CD8-positive, alpha-beta T cell (primary cell): ENCODE measurements at places on chromosomes 1 and 21. TPM values are rescaled to one million over a fixed set of nuclear protein-coding genes. Genes with fewer than 3 reads are reported as not detected.

Gene TEX50
- total RNA-seq = not detected

Gene TMEM82
- not detected for total RNA-seq

Gene RIPK4
- 2.0 TPM for total RNA-seq

Gene HSF2BP
- 0.64 TPM for total RNA-seq

Gene OR2W3
- total RNA-seq = not detected

GRCh38 chr1:245336149-245336983 is 181.6 kb downstream of the KIF26B start:
- DNase-seq = no peak

DNA sequence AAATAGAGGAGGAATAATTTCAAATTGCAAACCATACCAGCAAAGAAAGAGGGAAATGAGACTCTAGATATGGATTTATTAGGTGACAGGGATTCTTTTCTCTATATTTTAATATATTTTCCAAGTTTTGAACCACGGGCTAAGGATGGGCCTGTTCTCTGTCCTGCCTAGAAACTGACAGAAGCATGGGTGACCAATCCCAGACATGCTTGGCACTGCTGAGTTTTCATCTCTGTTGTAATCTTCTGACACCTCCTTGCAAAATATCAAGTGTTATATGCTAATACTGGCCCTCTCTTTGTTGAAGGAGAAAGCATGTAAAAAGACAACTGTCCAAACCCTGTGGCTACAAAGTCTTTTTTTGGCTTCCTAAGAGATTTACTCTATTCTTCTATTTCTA is 774 bp upstream of the ANGPTL7 start:
- no peak for DNase-seq

DNA sequence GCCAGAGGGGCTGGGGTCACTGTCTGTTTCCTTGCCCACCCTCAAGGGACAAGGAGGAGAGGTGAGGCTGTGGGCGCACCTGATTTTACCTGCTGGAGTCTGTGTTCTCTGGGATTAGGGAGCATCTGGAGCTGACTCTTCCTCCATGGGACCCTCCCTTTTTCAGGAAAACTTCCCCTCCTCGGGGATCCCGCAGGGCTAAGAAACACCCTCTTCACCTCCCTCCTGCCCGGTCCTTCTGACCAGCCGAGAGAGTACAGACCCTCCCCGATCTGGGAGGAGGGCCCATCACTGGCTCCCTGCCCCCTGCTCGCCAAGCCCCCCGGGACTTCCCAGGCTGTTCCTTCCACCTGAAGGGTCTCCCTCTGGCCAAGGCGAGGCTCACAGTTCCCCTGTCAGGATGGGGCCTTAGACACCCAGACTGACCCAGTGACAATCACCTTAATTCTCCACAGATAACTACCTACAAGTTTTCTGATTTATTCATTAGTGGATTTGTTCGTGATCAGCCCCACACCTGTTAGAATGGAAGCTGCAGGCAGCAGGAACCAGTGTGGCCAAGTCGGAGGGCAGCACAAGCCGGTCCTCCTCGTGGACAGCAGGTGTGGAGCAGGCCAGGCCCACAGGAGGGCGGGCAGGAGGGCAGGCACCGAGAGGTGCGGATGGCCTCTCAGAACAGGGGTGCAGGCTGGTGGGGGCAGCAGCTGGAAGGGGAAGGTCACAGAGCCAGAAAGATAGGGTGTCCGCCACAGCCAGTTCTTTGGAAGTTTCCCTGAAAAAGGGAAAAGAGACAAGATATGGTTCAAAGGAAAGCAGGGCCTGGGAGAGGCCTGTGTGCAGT is 15.9 kb upstream of the SAMD11 start:
- DNase-seq = peak; percentile 4

DNA sequence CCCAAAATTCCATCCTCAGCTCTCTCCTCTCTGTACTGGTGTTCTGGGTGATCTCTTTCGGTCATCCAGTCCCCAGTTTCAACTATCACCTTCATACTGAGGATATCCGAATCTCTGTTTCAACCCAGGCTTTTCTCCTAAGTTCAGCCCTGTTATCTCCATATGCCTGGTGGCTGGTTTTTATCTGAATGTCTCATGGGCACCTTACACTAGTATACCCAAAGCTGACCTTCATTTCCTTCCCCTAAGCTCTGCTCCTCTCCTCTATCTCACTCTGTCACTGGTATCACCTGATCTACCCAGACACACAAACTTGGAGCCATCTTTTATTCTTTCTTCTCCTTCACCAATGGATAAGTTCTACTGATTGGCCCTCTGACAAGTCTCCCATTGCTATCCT is 53.0 kb downstream of the LRRC71 start:
- DNase-seq = no peak

DNA sequence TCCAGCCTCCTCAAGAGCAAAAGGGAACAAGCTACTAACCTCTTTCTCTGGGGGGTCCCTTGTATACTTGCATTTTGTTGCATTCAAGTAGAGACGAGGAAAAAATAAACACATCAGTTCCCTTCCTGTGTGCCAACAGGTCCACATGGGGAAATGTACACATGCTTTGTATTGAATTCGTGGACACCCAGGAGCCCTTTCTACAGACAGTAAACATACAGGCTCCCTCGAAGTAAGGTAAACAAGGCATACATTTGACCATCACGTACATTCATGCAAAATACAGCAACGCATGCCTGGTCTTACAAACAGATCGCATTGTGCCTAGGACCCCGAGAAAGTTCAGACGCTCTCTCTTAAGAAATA is 1.1 kb downstream of the KCND3 start:
- no peak for DNase-seq
